ENCODE measurements at places on chromosomes 5 and 9.

- no peak for DNase-seq
Measured at GRCh38 chr5:2910401-2911175, 159.1 kb upstream of the IRX2 start.

DNA sequence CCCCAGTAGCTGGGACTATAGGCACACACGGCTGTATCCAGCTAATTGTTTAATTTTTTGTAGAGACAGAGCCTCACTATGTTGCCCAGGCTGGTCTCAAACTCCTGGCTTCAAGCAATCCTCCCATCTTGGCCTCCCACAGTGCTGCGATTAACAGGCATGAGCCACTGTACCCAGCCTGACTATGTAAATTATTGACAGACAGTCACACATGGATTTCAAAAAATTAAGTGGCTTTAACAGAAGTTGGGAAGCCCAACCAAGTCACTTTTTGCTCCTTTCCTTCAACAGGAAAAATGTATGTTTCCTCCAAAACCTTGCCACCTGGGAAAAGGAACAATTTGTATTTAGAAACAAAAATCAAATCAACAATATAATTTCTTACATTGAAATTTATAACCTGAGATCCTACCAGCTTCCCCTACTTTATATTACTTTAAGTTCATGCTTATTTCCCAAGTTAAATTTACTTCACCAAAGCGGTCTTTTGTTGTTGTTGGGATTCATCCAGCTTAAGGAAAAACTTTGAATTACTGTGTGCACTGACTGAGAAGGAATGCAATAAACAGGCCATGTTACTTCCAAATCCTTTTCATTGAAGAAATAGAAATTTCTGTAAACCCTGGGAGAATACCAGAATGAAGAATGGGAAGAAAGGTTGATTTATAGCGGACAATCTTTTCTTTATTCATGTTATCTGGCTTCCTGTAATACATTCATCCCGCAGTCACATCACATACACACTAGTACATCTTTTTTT, 8.6 kb downstream of the PCA3 start:
- DNase-seq, result no peak

DNA sequence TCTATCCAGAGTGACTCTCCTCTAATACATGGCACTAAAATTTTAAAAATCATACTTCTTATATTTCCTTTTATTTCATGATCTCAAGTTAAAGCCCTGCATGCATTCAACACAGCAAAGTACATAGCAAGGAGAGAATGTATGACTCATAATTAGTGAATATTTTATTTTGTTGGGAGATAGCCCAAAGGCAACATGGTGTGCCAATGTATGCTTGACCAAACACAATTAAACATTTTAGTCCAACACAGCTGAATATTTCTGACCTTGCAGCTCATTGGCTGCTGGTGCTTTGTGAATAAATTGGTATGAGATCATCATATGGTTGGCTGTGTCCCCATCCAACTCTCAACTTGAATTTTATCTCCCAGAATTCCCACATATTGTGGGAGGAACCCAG, 103.5 kb downstream of the NPR3 start:
- no peak for DNase-seq

DNA sequence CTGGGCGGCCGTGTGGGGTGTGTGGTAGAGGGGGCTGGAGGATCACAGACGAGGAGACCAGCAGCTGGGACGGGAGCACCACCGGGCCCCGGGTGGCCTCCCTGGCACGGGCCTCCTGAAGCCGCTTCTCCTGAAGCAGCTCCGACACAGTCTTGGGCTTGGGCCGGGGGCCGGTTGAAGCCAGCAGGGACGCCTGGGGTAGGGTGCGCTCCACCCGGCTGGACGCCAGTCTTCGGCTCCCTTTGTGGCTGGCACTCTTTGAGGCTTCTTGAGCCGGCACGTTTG, 5.5 kb upstream of the CARD9 start:
- no peak for DNase-seq

DNA sequence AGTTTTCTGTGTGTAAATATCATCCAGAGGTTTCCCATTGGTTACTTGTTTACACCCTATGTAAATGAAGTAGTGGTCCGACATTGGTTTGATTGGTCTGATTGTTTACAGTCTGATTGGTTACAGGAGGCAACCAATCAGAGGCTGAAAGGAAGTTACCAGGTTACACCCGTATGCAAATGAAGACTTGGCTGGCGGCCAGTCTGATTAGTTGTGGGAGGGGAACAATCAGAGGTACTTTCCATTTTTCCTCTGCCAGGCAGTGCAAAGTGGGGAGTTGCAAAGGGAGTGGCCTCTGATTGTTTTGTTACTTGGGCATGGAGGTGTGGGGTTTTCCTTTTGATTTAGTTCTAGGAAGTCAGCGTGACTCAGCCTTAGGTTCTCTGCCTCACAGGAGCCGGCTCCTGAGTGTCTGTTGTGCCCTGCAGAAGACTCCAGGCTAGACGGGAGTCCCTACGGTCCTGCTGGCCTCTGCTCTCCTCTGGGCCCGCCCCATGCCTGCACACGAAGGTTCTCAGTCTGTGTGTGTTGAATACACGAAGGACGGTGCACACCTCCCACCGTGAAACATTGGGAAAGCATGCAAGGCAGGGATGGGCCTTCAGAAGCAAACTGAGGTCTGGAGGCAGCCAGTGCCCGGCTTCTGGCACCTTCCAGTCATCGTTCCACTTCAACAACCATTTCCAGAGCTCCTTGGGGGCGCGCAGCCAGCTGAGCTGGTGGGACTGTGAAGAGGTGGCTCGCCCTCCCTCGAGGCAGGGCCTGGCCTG, 42.9 kb downstream of the OLFM1 start:
- no peak for DNase-seq

GRCh38 chr9:212297-212696, 2.4 kb upstream of the DOCK8 start:
- no peak for DNase-seq

GRCh38 chr9:121672213-121672612, 20.8 kb downstream of the DAB2IP start:
- DNase-seq, result no peak

DNA sequence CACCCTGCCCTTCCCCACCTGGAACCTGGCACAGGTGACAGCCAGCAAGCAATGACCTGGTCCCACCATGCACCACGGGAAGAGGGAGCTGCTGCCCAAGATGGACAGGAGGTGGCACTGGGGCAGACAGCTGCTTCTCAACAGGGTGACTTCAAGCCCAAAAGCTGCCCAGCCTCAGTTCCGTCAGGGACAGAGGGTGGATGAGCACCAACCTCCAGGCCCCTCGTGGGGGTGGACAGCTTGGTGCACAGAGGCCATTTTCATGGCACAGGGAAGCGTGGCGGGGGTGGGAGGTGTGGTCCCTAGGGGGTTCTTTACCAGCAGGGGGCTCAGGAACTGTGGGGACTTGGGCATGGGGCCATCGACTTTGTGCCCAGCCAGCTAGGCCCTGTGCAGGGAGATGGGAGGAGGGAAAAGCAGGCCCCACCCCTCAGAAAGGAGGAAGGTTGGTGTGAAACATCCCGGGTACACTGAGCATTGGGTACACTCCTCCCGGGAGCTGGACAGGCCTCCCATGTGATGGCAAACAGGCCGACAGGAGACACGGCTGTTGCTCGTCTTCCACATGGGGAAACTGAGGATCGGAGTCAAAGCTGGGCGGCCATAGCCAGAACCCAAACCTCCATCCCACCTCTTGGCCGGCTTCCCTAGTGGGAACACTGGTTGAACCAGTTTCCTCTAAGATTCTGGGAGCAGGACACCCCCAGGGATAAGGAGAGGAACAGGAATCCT, 1.9 kb downstream of the CEL start:
- no peak for DNase-seq

DNA sequence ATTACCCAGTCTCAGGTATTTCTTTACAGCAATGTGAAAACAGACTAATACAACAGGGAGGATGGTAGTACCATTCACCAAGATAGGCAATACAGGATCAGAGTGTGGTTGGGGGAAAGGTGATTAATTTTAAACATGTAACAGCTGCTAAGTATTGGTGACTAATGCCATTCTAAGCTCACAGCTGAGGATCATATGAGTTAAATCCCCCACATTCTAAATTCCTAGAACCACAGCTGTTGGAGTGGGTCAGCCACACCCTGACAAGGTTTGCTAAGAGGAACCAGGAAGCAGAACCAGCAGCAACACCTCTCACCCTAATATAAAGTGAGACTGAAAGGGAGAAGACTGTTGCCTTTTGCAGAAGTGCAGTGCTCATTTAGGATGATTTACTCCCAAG, 24.8 kb downstream of the HSPB3 start:
- no peak for DNase-seq

GRCh38 chr5:107436201-107436600, 234.5 kb downstream of the EFNA5 start:
- no peak for DNase-seq

GRCh38 chr9:99833735-99834134, 12.1 kb downstream of the NR4A3 start:
- no peak for DNase-seq

- no peak for DNase-seq
Measured at GRCh38 chr9:78668148-78668832, 371.4 kb downstream of the PSAT1 start.

DNA sequence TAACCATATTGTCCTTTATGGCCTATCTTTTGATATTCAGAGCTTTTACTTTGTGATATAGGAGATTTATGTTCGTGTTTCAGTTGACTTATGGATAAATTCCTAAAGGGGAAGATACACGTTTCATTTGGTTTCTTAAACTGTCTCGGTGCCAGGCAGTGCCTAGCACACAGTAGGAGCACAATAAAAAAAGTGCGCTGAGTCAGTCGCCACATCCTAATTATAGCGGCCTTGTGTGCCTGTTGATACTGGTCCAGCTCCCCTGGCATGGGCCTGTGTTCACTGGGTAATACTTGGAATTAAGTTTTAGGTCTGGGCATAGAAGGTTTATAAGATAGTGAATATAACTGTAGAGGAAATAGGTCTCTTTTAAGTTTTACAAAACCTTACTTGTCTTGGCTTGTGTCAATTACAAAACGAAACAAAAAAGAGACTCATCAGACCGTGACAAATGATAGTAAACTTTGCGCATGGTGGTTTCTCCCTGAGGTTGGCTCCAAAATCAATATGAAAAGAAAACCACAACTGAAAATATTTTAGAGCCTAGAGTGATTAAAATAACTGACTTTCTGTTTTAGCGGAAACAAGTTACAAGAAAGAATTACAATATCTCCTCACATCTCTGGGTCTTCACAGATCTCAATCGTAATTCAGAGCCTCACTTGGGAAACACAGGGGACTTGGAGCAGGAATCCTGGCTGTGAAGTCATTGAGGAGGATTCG, 84.8 kb downstream of the MVB12B start:
- no peak for DNase-seq

GRCh38 chr9:130051855-130052254, 1.9 kb upstream of the GPR107 start:
- no peak for DNase-seq

GRCh38 chr5:124453221-124454051, 293.0 kb downstream of the ZNF608 start:
- DNase-seq, result no peak

- DNase-seq, result no peak
Measured at GRCh38 chr5:15421381-15421780, 78.6 kb upstream of the FBXL7 start.

GRCh38 chr9:38027714-38028113, 41.3 kb downstream of the SHB start:
- no peak for DNase-seq

GRCh38 chr9:16673171-16673570, 197.3 kb downstream of the BNC2 start:
- DNase-seq, result no peak

GRCh38 chr5:1948111-1948510, 65.4 kb upstream of the IRX4 start:
- DNase-seq, result no peak

DNA sequence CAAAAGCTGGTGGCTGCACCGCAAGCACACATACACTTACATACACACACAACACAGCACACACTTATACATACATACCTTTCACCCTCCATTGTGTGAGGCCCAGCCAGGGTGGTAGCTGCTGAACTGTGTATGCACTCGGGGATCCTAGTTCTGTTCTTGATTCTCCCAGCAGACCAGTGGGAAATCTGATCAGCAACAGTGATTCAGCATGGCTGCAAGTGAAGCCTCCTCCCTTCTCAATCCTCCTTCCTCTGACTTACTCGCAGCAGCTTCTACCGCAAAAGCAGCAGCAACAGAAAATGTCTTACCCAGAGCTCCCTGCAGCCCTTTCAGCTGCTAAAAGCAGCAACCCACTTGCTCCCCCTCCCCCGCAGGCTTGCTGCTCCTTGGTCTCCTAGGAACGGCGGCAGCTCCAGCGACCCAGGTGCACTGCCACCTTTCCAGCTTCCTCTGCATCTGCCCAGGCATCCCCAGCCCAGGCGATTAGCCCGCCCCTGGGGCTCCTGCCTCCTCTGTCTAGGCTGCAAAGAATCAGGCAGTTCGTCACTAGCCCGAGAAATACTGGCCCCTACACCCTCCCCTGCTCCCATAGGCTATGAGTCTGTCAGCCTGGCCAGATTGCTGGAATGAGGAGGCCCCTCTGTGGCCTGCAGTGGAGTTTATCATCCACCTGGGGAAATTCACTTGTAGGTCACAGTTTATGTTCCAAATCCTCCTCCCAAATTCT, at the start of gene KLHL3:
KLHL3 (minus strand) TSS at position 535 of the 730 bp plus-strand sequence; CDS start at position 92, 443 bp downstream.
- peak; percentile 41 for DNase-seq

DNA sequence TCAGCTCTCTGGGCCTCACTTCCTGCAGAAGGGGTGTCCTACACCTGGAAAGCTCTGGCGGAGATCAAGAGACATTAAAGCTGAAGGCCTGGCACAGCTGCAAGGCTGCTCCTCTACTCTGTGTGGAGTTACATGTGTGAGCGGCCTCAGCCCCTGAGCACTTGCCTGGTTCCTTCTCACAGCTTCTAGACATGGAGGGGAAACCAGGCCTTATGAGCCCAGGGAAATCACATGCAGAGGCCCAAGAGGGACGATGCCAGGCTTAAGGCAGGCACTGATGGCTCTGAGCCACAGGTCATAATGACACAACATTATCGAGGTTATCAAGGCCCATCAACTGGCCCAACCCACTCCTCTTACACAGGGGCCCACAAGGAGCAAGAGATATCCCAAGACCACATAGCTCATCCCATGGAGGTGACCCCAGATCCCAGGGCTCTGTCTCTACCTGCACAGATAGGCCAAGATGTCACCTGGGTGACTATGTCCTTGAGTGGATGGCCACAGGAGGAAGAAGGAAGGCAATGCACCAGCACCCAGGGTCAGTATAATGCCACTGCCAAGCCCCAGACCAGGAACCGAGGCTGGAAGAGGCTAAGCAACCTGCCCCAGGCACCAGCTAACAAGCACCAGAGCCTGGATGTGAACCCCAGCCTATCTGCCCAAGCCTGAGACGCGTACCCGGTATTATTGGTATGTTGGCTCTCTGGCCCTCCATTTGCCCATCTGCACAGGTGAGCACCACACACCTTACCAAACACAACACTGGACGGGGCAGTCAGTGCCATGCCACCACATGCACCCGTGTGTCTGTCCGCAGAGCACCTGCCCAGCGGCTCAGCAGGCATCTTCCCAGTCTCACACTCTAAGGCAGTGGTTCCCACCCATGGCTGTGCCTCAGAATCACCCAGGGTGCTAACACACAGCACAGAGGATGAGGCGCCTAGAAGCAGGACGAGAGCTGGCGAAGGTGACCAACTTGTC, 143.3 kb downstream of the GABBR2 start:
- no peak for DNase-seq

DNA sequence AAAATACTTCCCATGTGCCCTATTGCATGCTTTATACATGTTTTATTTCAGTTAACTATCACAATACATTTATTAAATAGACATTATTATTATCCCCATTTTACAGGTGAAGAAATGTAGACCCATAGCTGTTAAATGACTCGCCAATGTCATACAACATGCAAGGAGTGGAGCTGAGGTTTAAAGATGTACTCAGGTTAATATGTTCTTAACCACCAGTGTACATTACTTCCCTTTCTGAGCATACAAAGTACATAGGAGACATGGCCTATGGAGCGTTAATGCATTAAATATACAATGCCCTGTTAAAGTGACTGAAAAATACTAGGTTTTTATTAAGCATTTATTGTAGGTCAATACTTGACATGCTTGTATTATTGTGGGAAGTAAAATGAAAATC, 407.0 kb downstream of the PDE4D start:
- DNase-seq, result no peak
